Hippocampal formation (tissue), 2 donors: ENCODE measurements at places on chromosomes 13 and 19.

DNA sequence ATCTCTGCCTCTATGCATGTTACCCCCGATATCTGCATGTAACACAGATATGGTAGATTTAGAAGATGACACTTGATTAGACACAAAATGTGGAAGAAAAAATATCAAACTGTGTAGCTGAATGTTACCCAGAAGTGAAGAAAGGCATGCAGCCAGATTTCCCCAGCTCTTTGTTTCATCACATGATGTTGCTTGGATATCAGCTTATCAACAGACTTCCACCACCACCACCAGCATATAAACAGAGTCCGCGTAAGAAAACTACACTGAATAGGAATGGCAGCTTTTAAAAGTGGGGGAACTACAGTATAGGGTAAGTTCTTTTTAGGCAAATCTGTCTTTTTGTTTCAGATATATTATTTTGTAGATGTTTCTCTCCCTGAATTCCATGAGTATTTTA lies at the start of gene FAM216B:
Gene FAM216B, plus strand, starts transcription at position 233 of the 400 bp plus-strand sequence. CDS start 2,484 bp downstream, outside the sequence.
- no peak for DNase-seq

DNA sequence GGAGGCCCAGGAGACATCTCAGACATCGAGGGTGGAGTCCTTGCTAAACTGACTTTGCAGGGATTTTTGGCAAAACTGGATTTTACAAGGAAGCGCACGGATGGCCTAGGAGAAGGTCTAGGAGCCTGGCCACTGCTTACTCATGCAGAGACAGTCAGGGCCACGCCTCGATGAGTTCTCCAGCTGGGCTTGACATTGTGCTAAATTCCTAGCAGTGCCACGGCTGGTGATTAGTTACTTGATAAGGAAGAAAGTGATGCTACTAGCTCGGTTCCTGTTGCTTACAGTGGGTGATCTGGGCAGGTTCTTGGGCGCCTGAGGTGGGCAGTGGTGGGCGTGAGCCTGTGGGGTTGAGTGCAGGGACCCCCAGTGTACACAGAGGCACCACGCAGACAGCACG lies 143.4 kb downstream of the SOX1 start:
- DNase-seq: no peak

GRCh38 chr13:40665126-40666044 lies 1.1 kb downstream of the FOXO1 start:
- DNase-seq: no peak

DNA sequence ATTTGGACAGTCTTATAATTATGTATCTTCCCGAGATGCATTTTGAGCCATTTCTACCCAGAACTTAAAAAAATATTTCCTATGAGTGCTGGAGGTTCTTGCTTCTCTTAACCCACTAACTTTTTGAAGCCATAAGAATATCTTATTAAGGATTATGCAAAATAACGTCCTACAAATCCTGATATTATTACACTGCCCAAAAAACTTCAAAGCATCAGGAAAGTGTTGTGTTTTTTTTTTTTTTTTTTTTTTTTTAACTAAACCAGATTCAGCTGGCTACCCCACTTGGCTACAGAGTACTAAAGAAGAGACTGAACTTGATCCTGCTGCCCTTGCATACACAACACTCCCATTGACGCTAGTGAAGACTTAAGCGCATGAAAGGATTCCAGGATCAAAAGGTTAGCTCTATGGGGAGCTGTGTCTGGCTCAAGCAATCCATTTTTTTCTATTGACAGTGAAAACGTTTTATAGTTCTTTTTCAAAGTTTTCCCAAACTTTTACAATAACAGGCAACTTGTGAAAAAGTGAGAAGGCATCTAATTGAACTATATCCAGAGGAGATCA lies 141.4 kb downstream of the KCNRG start:
- no peak for DNase-seq

- no peak for DNase-seq
These were observed 8.5 kb upstream of the AKAP8L start for GRCh38 chr19:15427350-15427700.

DNA sequence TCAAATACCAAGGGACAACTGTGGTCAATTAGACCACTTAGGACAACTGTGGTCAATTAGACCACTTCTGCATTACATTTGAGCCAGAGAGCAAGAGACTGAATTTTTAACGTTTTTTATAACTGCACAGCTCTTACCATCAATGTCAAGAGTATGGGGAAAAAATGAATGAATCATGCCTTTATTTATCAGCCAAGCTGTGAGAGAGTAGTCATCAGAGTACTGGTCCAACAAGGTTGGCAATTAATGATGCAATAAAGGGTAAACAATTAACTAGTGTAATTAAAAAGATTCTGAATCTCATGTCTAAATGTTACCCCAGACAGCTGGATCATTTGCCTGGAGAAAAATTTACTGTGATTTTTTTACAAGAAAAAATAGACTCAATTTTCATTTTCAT lies 381.1 kb downstream of the LIG4 start:
- no peak for DNase-seq

GRCh38 chr19:27906081-27906480 lies 1306.9 kb downstream of the UQCRFS1 start:
- peak; percentile 85 for DNase-seq

DNA sequence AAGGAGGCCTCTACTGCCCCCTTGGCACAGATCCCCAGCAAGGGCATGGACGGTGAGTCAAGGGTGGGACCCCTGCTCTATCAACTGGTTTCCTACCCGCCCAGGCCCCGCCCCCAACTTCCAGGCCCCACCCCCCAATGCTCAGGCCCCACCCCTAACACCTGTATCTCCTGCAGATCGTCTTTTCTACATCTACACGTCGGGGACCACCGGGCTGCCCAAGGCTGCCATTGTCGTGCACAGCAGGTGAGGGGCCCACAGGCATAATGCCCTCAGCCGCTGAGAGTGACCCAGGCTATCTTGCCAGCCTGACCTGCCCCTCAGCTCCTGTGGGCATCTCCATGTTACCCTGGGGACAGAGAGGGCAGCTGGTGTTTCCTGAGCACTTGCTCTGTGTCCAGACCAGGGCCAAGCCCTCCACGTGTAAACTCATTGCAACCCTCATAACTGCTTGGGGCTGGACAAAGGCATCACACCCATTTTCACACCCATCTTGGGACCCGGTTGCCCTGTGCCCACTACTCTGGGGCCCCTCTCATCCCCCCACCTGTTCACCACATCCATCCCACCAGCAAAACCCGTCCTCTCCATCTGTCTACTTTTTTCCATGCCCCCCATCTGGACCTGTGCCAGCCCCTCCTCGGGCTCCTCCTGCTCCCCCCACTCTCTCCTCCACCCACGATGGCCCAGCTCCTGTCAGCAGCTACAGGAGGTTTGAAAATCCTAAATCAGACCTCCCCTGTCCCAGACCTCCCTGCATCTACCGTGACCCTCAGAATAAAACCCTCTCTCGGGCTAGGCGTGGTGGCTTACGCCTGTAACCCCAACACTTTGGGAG lies 17.2 kb downstream of the SLC27A1 start:
- DNase-seq: no peak

- DNase-seq: peak; percentile 13
These were observed 187.6 kb upstream of the TSC22D1 start for GRCh38 chr13:44763615-44764301.

GRCh38 chr13:95241321-95241720 lies 59.9 kb downstream of the ABCC4 start:
- DNase-seq: no peak

DNA sequence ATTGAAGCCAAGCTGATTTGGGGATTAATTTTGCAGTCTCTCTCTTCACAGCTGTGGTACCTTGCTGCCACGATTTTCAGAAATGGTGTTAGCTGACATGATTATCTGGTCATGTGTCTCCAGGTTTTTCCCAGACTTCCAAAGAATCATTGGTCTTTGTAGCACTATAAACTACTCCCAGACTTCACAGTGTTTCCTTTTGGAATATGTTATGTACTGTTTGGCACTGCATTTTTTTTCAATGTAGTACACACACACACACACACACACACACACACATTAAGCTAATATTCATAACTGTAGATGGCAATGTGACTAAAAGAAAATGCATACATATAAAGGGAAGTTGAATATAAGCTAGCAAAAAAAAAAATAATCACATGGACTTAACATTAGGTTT lies 856.6 kb upstream of the SPRY2 start:
- no peak for DNase-seq

DNA sequence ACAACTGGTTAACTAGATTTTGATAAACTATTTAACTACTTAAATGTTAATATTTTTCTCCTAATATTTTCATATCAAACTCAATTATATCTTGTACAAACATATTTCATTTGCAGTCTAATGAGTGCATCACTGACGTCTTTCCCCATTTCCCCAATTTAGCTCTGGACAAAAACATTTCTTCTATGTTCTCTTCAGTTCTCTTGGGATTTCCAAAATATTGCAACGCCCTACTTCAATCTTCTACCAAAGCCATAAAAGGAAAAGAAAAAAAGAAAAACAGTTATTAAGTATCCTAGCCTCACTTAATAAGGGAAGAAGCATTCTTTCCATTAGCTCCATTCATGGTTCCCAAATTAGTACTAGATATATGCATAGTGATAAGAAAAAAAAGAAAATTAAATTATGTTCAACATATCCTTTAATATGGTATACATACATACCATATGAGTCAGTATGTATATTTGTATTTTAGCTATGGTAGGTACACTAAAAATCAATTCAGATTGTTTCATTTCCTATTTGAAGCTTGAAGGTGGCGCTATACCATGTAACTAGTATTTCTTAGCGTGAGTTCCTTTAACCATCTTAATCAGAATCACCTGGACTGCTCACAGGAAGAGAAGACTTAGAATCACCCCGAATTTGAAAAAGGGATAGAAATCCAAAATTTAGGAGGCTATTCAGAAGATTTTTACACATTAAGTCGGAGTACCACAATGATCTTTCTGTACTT lies 9.9 kb downstream of the FBXL3 start:
- DNase-seq: no peak

DNA sequence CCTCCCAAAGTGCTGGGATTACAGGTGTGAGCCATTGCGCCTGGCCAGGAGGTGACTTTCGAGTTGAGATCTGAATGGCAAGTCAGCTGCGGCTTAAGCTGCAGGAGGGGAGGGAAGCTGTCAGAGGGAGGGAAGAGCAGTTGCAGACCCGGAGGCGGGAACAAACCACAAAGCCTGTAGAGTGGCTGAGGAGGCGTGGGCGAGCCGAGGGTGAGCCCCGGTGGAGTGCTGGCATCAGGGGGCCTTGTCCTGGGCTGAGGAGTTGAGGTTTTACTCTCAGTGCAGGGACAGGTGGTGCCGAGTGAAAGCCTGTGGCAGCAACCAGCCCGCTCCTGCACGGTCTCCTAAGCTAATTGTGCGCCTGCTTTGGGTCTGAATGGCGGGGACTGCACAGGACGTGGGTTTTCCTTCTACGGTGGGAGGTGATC lies 24.2 kb downstream of the PPP1R37 start:
- no peak for DNase-seq

DNA sequence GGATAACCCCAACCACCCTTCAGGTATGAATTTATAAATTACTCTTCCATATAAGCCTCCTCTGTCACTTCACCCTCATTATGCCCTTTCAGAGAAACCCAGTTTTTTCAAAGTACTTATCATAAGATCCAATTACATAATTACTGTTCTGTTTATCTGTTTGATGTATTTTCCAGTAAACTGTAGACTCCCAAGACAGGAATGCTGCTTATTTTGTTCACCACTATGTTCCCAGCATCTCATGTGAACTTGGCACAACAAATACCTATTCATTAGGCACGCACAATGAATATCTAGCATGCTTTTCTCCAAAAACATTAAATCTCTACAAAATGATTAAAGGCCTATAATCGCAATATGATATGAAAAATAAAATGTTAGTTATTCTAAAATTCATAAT lies 13.2 kb downstream of the ENOX1 start:
- no peak for DNase-seq

DNA sequence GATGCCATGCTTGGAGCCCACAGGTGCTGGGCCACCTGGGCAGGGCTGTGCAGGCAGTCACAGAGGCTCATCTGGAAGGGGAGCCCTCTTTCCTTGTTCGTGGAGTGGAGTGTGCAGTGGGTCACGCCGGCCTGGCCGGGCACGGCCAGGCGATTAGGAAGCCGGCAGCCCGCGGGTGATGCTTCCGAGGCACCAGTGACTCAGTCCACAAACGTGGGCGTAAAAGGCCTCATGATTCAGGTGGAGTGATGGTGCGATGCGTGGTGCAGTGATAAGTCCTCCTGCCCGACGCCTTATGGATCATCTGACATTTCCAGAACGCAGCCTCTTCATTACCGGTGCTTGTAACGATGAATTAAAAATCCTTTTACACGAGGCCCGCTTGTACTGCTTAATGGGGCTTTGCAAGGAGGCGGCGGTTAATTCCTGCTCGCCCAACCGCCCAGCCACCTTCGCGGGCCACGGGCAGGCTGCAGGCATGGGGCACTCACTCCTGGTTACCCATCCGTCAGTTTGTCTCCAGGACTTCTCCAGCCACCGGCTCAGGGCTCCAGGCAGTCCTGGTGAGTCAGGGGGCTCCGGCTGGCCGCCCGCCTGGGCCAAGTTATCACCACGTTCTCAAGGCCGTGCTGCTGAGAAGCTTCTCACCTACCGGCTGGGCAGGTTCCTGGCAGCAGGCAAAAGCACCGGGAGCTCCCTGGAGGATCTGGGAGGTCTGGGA lies 172.4 kb downstream of the KDM4B start:
- DNase-seq: no peak

DNA sequence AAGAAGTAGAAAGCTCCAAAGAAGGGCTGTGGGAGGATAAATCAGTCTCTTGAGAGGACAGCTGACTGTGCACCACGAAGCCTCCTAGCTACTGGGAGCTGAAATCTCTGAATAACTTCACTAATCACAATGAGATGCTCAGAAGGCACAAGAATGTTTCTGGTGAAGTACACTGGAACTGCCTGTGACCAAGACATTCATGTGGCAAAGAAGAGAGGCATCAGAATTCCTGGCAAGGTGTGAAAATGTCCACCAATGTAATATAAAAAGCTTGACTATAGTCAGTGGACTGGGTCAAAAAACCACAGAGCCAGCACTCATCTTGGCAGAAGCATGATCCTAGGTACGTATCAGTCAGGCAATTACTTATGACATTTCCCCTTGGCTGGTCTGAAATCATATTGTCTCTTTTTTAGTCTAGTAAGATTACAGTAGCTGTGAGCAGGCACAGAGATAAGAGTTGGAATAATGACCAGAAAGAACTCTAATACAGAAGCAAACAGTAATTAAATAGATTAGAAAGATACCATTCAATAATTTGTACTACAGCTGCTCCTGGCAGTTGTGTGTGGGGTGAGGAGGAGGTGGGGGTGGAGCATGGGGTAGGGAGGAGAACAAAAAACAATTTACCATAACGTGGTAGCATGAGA lies 434.7 kb downstream of the DIAPH3 start:
- no peak for DNase-seq

- no peak for DNase-seq
These were observed 6.3 kb downstream of the TBCB start for GRCh38 chr19:36121486-36122124.

DNA sequence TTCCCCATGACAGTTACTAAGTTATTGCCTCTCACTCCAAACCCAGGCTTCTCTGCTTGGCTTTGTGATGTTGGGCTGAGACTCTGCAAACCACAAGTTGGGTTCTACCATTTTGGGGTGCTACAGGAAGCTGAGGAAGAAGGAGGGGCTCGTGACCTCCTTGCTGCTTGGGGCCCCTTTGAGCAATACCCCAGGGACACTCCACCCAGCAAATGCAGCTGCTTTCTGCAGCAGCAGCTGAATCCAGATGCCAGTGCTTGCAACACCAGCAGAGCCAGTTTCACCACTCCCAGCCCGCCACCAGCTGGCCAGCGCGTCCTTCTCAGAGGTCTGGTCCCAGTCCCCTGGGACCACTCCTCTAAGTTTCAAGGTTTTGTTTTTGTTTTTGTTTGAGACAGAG lies 22.0 kb upstream of the UBAC2 start:
- no peak for DNase-seq

GRCh38 chr13:102724923-102725322 lies 30.1 kb upstream of the METTL21C start:
- no peak for DNase-seq

GRCh38 chr19:55640577-55641425 lies at the start of gene ZNF580:
ZNF580 (plus strand) TSS chr19:55641002; CDS start chr19:55642509, 1,507 bp downstream.
- peak; percentile 81 for DNase-seq
